Stimulated activated CD8-positive, alpha-beta memory T cell treated with anti-CD3 and anti-CD28 coated beads, Interleukin-4, amount 100 ng/mL, for 48 hours (primary cell): ENCODE measurements at places on chromosomes 12 and 14.

GRCh38 chr14:82390586-82390985 lies 856.9 kb upstream of the SEL1L start:
- no peak for DNase-seq

- DNase-seq: no peak
These were observed 26.4 kb downstream of the SPIC start for GRCh38 chr12:101501410-101501995.

DNA sequence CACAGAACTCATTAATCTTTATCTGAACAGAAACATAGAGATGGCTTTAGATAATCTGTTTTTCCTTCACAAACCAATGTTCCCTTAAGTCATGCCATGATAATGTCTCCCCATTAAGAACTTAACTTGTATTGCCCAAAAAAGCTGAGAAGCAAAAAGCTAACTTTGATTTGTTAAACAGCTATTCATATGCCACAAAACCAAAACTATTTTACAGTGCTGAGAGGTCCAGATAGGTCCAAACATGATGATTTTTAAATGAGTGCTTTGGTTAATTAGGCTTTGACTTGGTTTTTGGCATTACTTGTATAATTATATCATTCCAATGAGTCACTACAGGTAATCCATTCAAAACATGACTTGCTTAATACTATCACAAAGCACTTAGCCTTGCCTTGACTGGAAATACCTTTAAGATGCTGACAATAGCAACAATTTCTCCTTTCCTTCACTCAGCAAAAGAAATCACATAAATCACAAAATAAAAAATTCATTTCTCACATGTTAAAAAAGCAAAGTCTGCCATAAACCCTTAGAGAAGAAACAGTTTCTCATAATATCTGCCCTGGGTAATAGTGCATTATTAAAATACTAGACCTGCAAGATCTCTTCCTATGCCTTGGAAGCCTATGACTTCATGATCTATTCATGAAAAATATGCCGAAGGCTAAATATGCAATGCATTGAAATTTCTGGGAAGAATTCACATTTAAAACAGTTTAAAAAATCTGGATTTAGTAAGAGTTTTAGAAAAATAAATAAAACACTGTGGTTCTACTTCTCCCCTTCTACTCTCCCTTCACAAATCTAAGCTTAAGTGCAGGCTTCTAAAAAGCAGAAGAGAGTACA lies 52.0 kb upstream of the SAV1 start:
- no peak for DNase-seq

- no peak for DNase-seq
These were observed 128.1 kb downstream of the PRKD1 start for GRCh38 chr14:29799464-29800095.

DNA sequence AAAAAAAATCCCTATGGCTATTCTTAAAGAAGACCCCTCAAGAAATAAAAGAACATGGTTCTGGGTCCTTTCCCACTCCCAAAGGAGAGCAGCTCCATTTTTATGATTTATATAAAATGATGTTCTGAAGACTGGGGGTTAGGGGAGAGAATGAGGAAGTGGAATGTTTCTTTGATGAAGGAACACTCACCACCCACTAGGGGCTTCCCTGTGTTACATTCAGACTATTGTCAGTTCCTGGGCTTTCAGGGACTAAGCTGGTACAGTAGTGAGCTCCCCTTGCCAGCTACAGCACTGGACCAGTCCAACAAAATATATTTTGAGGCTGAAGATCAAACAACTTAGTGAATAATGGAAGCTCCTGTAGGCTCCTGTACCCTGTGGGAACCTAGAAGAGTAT lies 98.9 kb downstream of the HMGA2 start:
- DNase-seq: no peak

DNA sequence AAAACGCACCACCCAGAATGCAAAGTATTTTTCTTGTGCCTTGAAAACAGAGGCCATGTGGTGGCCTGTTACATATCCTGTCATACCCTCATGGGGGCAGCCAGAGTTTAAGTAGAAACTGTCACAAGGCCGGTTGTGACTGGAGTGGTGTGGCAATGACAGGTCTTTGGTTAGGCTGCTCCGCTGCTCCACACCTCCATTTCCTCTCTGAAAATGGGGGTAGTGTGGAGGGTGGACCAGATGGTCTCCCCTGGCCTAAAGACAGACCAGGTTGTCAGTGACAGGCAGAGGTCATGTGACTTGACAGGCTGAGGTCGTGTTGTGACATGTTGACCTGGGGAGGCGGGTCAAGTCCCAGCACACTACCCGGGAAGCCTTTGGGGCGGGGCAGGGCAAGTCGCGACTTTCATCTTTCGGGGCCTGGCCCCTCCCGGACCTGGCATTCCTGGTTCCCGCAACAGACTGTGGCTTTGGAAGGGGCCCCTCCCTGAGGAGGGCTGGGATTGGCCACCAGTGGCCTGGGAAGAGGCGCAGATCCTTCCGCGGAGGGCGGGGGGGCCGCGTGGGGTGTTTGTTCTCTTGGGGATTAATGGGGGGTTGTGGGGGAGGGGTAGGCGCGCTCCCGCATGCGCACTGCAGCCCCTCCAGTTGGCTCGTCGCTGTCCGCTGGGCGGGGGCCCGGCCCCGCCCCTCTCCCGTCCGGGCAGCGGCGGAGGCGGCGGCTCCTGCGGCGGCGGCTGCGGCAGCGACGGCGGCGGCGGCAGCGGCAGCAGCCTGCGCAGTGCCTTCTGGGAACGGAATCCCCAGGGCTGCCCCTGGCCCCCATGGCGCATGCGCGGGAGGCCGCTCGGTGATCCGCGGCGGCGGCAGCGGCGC lies at the start of gene MBD6:
Gene MBD6 (plus strand): TSS at position 814 of the 876 bp plus-strand sequence. CDS start 1,480 bp downstream, outside the sequence.
- peak; percentile 91 for DNase-seq

GRCh38 chr12:42612231-42612613 lies 22.7 kb upstream of the PRICKLE1 start:
- DNase-seq: no peak
